Heart right ventricle (tissue), 16 donors: ENCODE measurements at places on chromosomes 5 and 9.
A peak's percentile ranks its signal among the peaks of the same experiment; 100 is the strongest.

DNA sequence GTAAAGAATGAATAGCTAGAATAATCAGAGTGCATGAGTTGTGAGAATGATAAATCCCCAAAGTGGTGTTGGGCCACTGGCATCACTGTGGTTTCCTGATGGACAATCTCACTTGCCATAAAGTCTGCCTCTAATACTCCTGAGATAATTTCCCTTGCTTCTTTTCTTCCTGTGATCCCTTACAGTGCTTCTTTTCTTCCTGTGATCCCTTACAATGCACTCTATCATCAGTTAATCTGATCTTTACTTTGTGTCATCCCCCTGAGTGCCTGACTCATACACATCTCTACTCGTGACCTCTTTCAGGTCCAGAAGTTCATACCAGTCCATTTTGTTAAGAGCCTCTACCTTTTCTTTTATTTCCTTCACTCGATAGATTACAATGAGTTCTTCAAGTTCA lies 418.3 kb downstream of the HCN1 start:
- DNase-seq, result no peak

GRCh38 chr9:14315875-14316601 lies 2.1 kb upstream of the NFIB start:
- no peak for DNase-seq

DNA sequence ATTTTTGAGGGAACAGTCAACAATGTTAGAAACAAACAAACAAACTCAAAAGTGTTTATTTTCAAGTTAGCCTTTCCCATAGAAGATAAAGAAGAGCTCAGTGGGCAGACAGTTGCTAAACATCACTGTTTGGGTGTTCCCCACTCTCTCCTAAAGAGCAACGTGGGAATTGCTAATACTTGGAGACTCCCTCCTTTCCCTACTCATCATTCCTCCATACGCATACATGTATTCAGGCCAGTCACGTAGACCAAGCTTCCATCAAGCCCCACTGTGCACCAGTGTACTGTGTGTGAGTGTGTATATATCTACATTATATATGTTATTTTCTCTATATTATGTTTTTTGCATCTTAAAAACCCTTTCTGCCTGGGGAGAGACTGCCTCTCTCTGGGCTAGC lies 115.0 kb upstream of the EGFLAM start:
- DNase-seq, result no peak

DNA sequence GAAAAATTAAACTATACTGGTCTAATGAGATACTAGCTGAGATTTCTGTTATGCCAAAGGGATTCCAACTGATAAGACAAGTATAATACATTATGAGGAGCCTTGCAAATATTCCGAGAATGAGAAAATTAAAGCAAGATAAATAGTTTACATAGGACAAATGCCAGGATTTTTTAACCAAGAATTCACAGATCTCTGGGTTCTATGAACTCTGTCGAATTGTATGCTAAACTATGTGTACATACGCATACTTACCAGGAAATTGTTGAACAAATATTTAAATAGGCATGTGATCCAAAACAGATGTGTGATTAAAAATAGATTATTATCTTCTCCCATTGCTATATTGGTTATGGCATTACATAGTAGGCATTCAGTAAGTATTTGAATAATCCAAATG lies 616.6 kb downstream of the GABRG2 start:
- DNase-seq, result no peak

GRCh38 chr5:15365070-15365469 lies 134.9 kb upstream of the FBXL7 start:
- DNase-seq, result no peak

DNA sequence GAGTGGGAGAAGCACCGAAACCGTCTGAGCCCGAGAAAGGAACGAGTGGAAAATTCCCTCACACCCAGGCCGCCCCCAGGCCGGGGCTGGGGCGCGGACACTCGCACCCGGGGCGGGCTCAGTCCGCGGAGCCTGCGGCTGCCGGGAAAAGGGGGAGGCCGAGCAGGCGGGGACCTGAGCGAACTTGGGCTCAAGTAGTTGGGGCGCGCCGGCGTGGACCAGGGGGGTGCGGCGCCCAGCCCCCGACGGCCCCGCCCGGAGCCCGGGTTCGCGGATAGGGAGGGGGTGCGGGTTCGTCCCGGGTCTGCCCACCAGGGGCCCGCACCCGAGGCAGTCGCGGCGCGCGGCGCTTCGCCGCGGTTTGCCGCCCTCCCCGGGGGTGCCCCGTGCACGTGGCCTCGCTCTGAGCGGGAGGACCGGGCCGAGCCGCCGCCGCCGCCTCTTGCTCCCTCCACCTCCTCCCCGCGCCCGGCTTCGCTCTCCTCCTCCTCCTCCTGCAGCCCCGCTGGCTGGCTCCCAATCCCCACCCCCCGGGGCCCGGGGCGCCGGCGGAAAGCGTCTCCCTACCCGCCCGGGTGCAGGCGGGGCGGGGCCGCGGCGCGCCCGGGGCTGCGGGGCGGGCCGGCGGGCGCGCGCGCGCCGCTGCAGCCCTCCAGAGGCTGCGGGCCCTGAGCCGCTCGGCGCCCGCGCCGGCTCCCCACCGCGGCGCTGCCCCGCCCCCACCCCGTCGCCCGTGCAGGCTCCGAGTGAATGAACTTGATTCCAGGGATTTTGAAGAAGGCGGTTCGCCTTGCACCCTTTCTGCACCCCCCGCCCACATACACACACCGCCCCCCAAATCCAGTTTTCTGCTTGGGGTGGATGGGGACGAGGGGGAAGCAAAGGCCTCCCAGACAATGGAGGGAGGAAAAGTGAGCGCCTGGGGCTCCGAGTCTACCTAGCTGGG lies 1.3 kb upstream of the NFIB start:
- peak; percentile 98 for DNase-seq

DNA sequence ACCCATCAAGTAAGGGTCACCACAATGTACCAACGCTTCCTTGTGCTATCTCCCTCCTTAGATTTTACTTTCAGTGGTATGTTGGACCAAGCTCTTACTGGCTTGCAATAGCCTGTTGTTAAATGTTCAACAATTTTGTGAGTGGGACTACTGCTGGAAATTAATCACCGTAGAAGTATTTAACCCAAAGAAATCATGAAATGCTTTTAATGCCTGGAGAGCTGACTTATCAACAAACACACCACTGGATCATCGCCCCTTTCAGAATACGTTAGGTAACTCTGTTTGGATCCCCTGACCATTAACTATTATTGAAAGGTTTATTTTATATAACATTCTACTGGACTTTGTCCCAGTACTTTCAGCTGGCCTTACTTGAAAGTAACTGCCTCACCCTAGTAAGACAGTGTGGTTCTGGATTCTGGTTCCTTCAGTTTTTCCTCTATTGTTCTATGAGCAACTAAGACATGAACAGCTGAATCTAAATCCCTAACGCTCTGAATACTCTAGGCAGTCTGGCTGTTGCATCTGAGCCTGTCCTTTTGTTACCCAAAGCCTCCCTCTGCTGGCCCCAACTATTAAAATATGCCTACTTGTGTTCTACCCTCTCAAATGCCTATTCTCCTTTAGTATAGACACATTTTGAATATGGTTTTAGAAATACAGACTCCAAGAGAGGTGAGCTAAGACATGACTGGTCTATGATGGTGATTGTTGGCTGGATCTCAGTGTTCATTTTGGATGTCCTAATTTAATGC lies 1203.4 kb upstream of the DMAC1 start:
- no peak for DNase-seq

GRCh38 chr5:14942212-14942611 lies 70.6 kb upstream of the ANKH start:
- no peak for DNase-seq

GRCh38 chr5:38573521-38573920 lies 17.1 kb upstream of the LIFR start:
- no peak for DNase-seq

- no peak for DNase-seq
These were observed 13.0 kb downstream of the SLC38A9 start for GRCh38 chr5:55699041-55699688.
